ENCODE measurements at places on chromosomes 13 and 19.
A peak's percentile ranks its signal among the peaks of the same experiment; 100 is the strongest.

- H3K36me3 ChIP-seq, result no peaks in the 10 kb centered on the region
- no peaks in the 10 kb centered on the region for H3K4me1 ChIP-seq
- no peak for DNase-seq
- H3K27me3 ChIP-seq, result no peaks in the 10 kb centered on the region
Measured at GRCh38 chr19:17527326-17527725, 15.9 kb downstream of the PGLS start.

GRCh38 chr19:47839411-47839810 lies 17.7 kb downstream of the CRX start:
- DNase-seq, result no peak
- H3K27me3 ChIP-seq, result no peaks in the 10 kb centered on the region
- H3K27ac ChIP-seq, result no peak overlapping the region
- 0 out of 2 replicates have a peak, but pooled peaks cover 3% of the 10 kb centered on the region for H3K4me1 ChIP-seq

GRCh38 chr19:7632340-7633203 lies 947 bp downstream of the PCP2 start:
- no peak for DNase-seq
- no peaks in the 10 kb centered on the region for H3K27me3 ChIP-seq
- peaks cover 2% of the 10 kb centered on the region for H3K4me1 ChIP-seq
- H3K36me3 ChIP-seq, result peaks cover 3% of the 10 kb centered on the region

GRCh38 chr19:40718774-40719391 lies 2.0 kb downstream of the ITPKC start:
- H3K4me1 ChIP-seq, result peaks cover 4% of the 10 kb centered on the region
- no peaks in the 10 kb centered on the region for H3K36me3 ChIP-seq
- H3K4me3 ChIP-seq, result peak overlapping the region; percentile 24
- no peaks in the 10 kb centered on the region for H3K27me3 ChIP-seq
- no peak overlapping the region for H3K27ac ChIP-seq

GRCh38 chr19:49758292-49758691 lies 4.8 kb downstream of the TSKS start:
- H3K27me3 ChIP-seq, result no peaks in the 10 kb centered on the region
- no peak overlapping the region for H3K4me3 ChIP-seq
- no peaks in the 10 kb centered on the region for H3K4me1 ChIP-seq
- no peak for DNase-seq
- H3K36me3 ChIP-seq, result no peaks in the 10 kb centered on the region

DNA sequence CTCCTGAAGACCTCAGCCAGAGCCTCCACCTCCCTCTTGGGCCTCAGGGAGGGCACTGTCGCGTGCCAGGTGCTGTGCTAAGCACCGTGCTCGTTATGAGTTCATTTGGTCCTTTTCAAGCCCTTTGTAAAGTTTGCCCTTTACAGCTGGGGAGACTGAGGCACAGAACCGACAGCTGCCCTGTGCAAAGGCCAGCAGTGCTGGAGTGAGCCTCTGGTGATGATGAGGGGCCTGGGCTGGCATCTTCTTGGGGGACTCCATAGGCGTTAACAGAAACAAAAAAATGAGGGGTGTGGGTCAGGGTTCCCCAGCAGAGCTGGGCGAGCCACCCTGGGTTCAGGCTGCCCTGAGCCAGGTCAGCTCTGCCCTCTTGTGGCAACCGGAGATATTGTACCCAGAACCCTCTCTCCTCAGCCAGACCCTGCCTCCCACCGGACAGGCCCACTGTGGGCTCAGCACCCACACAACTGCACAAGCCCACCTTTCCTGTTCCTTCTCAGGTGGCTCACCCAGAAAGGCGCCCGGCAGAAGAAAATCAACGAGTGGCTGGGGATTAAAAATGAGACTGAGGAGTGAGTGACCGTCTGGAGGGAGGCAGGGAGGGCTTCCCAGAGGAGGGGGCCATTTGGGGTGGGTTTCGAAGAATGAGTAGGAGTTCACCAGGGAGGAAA lies 5.5 kb upstream of the IFI30 start:
- peaks cover under 1% of the 10 kb centered on the region for H3K4me1 ChIP-seq
- DNase-seq, result no peak
- H3K4me3 ChIP-seq, result no peak overlapping the region
- peaks cover 15% of the 10 kb centered on the region for H3K36me3 ChIP-seq
- no peak overlapping the region for H3K27ac ChIP-seq

GRCh38 chr13:45374917-45375316 lies 33.9 kb upstream of the TPT1 start:
- no peaks in the 10 kb centered on the region for H3K36me3 ChIP-seq
- H3K27me3 ChIP-seq, result no peaks in the 10 kb centered on the region
- H3K4me3 ChIP-seq, result no peak overlapping the region
- no peak overlapping the region for H3K27ac ChIP-seq

DNA sequence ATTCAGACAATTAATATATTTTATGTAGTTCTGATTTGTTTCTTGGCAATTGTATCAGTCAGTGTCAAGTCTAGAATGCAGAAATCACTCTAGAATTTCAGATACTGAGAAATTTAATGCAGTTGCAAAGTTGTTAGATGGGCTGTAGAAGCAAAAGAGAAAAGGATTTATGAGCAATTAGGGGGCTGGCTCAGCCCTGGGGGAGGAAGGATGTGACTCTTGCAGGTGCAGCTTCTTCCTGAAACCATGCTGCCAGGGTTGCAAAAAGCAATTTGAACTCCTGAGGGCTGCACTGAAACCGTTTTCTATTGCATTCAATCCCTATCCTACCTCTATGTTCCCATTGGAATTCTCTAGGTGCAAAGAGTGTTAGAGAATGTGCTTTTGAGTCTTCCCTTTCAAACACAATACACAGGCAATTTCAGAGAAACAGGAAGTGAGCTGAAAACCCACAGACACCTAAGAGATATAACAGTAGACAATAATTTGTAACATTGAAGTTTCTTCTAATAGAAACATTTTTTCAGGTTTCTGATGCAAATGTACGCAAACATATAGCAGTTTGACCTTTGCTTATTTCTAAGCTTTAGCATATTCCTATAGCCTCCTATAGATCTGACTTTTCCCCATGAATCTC lies 814.7 kb upstream of the ATXN8OS start:
- H3K4me1 ChIP-seq, result no peaks in the 10 kb centered on the region
- no peaks in the 10 kb centered on the region for H3K36me3 ChIP-seq
- no peak overlapping the region for H3K27ac ChIP-seq
- no peak for DNase-seq
- H3K27me3 ChIP-seq, result no peaks in the 10 kb centered on the region

DNA sequence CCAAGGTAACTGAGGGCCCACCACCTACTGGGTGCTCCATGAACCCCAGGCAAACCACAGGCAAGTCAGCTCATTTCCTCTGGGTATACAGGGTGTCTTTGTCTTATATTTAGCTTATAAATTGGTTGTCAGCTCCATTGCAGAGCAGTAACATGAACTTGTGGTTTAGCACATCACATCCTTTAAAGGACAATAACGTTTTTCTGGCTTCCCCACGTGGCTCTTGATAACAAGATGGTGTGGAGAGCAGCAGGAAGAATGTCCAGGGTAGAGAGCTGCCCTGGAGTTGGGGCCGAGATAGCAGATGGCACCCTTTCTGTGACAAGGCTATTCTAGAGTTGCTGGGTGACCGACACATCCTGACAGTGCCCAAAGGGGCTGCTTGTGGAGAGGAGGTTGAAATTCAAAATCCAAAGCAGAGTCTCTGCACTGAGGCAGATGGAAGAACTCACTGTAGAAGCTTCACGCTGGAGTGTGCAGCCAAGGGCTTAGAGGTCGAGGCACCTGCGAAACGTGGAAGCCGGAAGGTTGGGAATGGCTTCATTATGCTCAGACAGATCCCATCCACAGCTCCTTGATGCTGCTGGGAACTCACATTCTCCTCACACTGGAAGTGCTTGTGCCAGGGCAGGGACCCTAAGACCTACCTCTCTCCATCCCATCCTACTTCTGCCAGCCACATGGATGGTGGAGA lies 133.0 kb upstream of the FRY start:
- no peak overlapping the region for H3K27ac ChIP-seq
- H3K4me3 ChIP-seq, result no peak overlapping the region
- H3K27me3 ChIP-seq, result no peaks in the 10 kb centered on the region
- H3K4me1 ChIP-seq, result 0 out of 2 replicates have a peak, but pooled peaks cover 1% of the 10 kb centered on the region
- H3K36me3 ChIP-seq, result no peaks in the 10 kb centered on the region
